ENCODE measurements at places on chromosomes 7 and 10.

DNA sequence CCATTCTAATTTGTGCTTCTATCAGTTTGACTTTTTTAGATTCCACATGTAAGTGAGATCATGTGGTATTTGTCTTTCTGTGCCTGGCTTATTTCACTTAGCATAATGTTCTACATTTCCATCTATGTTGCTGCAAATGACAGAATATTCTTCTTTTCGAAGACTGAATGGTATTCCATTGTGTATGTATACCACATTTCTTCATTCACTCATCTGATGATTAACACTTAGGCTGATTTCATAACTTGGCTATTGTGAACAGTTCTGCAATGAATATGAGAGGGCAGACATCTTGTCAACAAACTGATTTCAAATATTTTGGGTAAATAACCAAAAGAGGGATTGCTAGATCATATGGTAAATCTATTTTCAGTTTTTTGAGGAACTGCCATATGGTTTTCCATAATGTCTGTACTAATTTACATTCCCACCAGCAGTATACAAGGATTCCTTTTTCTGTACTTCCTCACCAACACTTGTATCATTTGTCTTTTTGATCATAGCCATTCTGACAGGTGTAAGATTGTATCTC lies 52.9 kb downstream of the ZNF22 start:
- DNase-seq = no peak

GRCh38 chr7:31017032-31017675 lies 35.0 kb upstream of the ADCYAP1R1 start:
- no peak for DNase-seq

DNA sequence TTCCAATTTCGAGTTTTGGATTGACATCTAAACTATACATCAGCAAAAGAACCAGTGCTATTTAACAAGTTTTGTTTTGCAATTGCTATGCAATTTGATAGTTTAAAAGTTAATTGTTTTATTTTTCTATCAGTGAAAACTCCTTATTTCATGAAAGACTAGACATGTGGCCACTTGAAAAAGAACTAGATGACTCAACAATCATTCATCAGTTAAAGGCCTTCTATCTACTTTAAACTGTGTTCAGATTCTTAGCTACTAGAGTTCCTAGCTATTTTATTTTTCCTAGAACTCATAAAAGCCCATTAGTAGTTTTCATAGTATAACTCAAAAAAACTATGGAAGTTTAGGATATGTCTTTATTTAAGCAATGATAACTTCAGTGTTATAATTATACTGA lies 104.6 kb upstream of the LSM8 start:
- DNase-seq = no peak

DNA sequence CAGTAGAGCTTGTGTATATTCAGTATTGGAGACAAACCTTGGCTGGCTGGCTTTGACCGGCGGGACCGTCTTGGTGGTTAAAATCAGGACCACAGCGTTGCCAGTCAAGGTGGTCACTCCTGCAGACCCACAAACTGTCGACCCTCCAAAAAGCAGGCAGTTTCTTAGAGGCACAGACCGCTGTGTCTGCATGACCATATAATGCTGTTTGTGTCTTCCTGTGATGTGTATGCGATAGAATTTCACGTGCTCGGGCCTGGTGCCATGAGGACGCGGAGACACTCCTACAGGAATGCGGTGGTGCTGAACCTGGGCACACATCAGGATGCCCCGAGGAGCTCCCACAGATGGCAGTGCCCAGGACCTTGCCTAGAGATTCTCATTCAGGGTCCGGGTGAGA lies 34.8 kb downstream of the BNIP3 start:
- no peak for DNase-seq

DNA sequence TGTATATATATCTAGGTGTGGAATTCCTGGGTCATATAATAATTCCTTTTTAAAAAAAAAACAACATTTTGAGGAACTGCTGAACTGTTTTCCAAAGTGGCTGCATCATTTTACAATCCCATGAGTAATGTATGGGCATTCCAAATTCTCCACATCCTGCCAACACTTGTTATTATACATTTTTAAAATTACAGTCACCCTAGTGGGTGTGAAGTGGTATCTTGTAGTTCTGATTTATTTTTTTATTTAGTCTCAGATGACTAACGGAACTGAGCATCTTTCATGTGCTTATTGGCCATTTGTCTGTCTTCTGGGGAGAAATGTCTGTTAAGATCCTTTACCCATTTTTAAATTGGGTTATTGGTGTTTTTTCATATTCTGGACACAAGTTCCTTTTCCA lies 12.0 kb upstream of the KLHL7 start:
- no peak for DNase-seq

- no peak for DNase-seq
Observed at GRCh38 chr7:25774675-25775074, 377.3 kb upstream of the NFE2L3 start.

- no peak for DNase-seq
Observed at GRCh38 chr7:81973117-81973516, 203.3 kb upstream of the HGF start.

GRCh38 chr7:37050801-37051200 lies 326.5 kb upstream of the AOAH start:
- DNase-seq = no peak

GRCh38 chr7:22208799-22209198 lies 148.2 kb downstream of the RAPGEF5 start:
- no peak for DNase-seq

DNA sequence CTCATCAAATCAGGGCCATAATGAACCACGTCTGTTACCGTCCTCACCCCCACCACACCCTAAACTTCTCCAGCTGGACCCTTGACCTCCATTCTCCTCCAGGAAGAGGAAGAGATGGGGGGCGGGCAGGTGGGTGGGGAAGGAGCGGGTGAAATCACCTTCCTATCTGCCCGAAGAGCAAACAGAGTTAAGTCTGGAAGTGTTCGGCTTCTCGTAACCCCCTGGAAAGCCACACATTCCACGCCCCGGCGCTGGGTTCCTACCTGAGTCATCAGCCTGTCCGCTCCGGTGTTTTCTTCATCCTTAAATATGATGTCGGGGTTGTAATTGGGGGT lies 736 bp downstream of the SHH start:
- no peak for DNase-seq
